Trophoblast cell (in vitro differentiated cells and primary cell): ENCODE measurements at places on chromosomes 6 and 20.

DNA sequence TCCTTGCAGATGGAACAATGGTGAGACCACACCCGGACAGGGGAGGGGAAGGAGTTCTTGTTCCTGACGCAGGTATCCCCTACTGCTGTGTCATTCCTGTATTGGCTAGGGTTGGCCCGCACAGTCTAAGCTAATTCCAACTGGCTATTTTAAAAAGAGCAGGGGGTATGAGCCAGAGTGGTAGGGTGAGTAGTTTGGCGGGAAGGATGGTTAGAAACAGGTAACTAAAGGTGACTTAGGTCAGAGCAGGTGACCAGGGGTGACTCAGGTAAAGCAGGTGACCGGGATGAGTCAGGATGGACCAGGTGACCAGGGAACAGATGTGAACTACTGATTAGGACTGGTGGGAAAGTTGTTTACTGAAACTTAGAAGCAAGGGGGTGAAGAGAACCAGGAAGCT lies 58.0 kb downstream of the ZNF292 start:
- H3K27ac ChIP-seq = peak overlapping the region; percentile 21
- H3K27me3 ChIP-seq = no peaks in the 10 kb centered on the region
- H3K4me1 ChIP-seq = peaks cover 4% of the 10 kb centered on the region
- H3K36me3 ChIP-seq = no peaks in the 10 kb centered on the region
- DNase-seq = peak; percentile 89
- no peak overlapping the region for H3K4me3 ChIP-seq

DNA sequence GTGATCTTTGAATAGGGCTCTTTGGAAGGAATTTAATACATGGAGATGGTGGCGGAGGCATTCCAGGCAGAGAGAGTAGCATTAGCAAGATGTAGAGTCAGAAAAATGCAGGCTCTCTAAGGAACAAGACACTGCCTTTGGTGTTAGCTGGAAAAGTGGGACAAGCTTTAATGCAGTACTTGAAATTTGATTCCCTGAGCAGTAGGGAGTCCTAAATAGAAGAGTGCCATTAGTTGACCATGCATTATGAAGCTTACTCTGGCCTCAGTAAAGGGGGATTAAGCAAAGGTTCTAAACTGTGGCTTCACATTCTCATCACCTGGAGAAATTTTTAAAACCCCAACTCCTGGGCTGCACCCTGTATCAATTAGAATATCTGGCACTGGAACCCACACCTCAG lies 494.8 kb upstream of the SOX4 start:
- H3K27me3 ChIP-seq = no peaks in the 10 kb centered on the region
- no peak for DNase-seq
- H3K36me3 ChIP-seq = no peaks in the 10 kb centered on the region
- H3K4me3 ChIP-seq = no peak overlapping the region
- H3K4me1 ChIP-seq = peaks cover 14% of the 10 kb centered on the region

DNA sequence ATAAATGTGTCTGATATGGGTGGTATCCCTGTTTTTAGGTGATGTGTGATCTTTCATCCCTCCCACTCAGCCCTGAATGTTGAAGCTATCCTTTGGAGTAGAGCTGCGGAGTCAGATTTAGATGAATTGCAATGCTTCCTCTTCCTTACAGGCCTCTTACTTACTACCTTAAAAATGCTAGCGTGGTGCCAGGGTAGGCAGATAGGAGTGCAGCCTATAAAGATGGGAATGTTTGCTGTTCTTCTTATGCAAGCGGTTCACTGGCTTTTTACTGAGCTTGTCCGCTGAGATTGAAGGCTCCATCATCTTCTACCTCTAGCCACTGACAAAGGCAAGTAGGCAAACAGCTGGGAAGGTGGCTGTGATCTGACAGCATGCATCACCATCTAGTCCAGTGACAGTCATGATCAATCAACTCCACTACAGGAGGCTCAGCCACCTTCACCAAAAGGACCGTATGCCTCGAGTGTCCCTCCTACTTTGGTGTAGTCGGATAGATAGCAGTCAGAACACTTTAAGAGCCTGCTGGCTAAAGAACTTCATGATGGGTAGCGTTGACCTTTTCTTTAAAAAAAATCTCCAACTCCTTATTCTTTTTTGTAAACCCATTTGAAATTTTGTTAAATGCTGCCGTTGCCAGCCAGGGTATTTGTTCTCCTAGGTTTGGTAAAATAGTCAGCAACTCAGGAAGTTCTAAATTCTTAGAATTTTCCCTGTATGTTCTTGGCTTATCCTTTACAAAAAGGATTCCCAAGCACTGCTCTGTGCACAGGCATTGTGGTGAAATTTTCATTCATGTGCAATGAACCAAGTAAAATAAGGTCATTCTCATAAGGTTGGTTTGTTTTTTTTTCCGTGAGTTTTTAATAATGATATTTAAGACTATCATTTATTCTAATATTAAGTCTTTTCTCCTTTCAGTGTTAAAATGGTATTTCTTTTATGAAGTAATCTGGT lies 169.6 kb downstream of the MTHFD1L start:
- no peak for DNase-seq
- H3K4me1 ChIP-seq = no peaks in the 10 kb centered on the region
- no peak overlapping the region for H3K27ac ChIP-seq
- H3K36me3 ChIP-seq = peaks cover 10% of the 10 kb centered on the region
- H3K27me3 ChIP-seq = no peaks in the 10 kb centered on the region

DNA sequence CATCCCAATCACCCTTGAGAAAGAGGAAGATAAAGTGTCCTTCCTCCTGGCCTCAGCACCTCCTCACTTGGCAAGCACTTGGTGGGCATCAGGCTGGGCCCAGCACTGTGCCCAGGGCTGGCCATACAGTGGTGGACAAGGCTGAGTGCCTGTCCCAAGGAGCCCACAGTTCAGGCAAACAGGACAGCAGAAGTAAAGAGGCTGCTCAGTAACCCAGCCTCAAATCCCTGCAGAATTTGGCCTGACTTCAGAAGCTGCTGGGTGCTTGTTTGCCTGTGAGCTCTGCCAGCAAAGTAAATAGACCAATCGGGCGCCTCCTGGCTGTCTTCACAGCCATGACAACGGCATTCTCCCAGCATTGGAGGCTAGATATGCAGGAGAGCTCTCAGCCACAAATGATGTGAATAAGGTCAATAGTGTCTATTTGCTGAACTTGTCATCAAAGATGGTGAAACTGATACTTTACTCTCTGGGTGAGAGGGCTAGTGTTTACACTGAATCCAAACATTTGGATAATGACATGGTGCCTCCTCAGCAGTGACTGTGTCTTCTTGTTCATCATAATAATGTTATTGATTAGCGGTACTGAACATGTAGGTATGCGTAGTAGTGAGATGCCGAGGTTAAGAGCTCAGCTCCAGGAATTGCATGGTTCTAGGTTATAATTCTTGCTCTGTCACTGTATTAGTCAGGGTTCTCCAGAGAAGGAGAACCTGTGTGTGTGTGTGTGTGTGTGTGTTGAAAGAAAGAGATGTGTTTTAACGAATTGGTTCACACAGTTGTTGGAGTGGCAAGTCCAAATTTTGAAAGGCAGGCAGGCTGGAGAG lies 36.9 kb upstream of the FANCE start:
- DNase-seq = peak; percentile 72
- no peaks in the 10 kb centered on the region for H3K27me3 ChIP-seq
- no peak overlapping the region for H3K4me3 ChIP-seq
- peaks cover 27% of the 10 kb centered on the region for H3K36me3 ChIP-seq

GRCh38 chr6:60867548-60867947 lies 1418.5 kb downstream of the KHDRBS2 start:
- H3K27ac ChIP-seq = no peak overlapping the region
- no peaks in the 10 kb centered on the region for H3K36me3 ChIP-seq
- H3K27me3 ChIP-seq = no peaks in the 10 kb centered on the region
- H3K4me3 ChIP-seq = no peak overlapping the region

- H3K27ac ChIP-seq = no peak overlapping the region
- H3K4me3 ChIP-seq = no peak overlapping the region
- H3K4me1 ChIP-seq = peaks cover 2% of the 10 kb centered on the region
These were observed 36.9 kb downstream of the E2F3 start for GRCh38 chr6:20438462-20439070.

- H3K4me3 ChIP-seq = no peak overlapping the region
- H3K27me3 ChIP-seq = no peaks in the 10 kb centered on the region
- no peak overlapping the region for H3K27ac ChIP-seq
- H3K4me1 ChIP-seq = no peaks in the 10 kb centered on the region
These were observed 251.5 kb downstream of the TSHZ2 start for GRCh38 chr20:53223626-53224172.

GRCh38 chr6:33075208-33075567 lies 602 bp upstream of the HLA-DPB1 start:
- no peak for DNase-seq
- no peaks in the 10 kb centered on the region for H3K36me3 ChIP-seq
- no peak overlapping the region for H3K4me3 ChIP-seq
- no peaks in the 10 kb centered on the region for H3K4me1 ChIP-seq
- no peaks in the 10 kb centered on the region for H3K27me3 ChIP-seq

DNA sequence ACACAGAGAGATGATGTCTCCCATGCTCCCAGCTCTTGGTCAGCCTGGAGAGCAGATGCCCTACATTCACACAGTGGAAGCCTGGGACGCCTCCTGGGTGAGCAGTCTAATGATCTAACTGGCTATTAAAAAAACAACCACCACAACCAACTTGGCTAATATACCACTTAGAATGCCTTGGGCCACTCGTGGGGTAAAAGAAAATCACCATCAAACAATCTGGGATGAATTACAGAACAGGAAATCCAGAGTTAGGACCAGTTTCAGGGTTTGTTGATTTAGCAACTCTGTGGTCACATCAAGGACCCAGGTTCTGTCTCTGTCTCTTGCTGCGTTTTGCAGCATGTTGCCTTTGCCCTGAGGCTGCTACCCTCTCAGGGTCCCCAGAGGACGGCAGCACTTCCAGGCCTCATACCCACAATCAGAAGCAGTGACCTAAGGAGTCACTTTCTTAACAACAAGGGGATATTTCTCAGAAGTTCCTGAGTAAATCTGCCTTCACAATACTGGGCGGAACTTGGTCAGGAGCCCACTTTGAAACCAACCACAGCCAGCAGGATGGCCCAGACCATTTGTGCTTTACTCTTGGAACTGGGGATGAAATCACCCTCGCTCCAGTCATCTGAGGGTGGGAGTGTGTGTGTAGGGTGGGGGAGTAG lies 118.7 kb downstream of the CLIC5 start:
- H3K36me3 ChIP-seq = no peaks in the 10 kb centered on the region
- no peaks in the 10 kb centered on the region for H3K4me1 ChIP-seq
- no peak overlapping the region for H3K27ac ChIP-seq
- no peaks in the 10 kb centered on the region for H3K27me3 ChIP-seq
